ENCODE measurements at places on chromosomes 13 and 19.
A peak's percentile ranks its signal among the peaks of the same experiment; 100 is the strongest.

GRCh38 chr13:108560093-108560492 is 69.3 kb upstream of the MYO16 start:
- no peak for DNase-seq

- DNase-seq: no peak
These were observed 193.1 kb downstream of the ZIC5 start for GRCh38 chr13:99778500-99778899.

DNA sequence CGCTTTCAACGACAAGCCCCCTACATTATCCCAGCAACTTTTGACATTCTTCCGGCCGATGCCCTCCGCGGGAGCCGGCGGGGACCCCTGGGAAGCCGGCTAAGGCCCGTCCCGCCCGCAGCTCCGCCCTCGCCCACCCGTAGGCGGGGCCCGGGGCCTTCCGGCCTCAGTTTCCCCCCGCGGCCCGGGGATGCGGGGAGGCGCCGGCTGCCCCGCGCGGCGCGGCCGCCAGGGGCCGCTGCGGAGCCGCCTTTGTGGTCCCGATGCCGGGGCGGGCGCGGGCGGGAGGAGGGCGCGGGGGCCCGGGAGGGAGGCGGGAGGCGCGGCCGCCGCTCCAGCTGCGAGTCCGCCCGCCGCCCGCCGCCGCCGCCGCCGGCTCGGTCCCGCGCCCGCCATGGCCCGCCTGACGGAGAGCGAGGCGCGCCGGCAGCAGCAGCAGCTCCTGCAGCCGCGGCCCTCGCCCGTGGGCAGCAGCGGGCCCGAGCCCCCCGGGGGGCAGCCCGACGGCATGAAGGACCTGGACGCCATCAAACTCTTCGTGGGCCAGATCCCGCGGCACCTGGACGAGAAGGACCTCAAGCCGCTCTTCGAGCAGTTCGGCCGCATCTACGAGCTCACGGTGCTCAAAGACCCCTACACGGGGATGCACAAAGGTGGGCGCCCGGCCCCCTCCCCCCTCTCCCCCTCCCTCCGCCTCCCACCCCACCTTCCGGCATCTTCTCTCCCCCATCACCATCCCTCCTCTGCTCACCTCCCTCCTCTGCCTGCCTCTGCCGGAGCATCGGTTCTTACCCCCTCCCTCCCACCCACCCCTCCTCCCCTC is at the start of gene CELF5:
Gene CELF5, plus strand, starts transcription at position 316 of the 823 bp plus-strand sequence. Its CDS starts 79 bp downstream, at position 395.
- DNase-seq: peak; percentile 74

DNA sequence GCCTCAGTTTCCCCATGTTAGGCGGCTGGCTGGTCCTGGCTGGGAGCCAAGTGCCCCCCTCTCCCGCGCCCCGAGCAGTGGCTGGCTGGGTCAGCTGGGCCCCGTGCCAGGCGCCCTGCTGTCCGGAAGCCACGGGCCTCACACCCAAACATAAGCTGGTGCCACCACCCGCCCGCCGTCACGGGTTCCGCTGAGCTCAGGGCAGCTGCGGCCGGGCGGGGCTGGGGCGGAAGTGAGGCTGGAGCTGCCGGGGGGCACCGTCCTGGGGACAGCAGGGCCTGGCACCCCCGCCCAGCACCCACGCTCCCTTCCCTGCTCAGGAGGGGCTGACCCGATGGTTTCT is 19.3 kb downstream of the HCN2 start:
- DNase-seq: no peak

- peak; percentile 75 for DNase-seq
These were observed 157.3 kb downstream of the DNAJC3 start for GRCh38 chr13:95834134-95834765.

GRCh38 chr13:31069808-31070534 is 91.7 kb downstream of the HSPH1 start:
- no peak for DNase-seq

GRCh38 chr13:65036999-65037398 is 2193.1 kb downstream of the PCDH9 start:
- DNase-seq: no peak

GRCh38 chr19:522726-523125 is 8.8 kb upstream of the CDC34 start:
- DNase-seq: no peak

- no peak for DNase-seq
These were observed 2.5 kb upstream of the NR2F6 start for GRCh38 chr19:17248011-17248776.

GRCh38 chr13:86591862-86592261 is 792.6 kb upstream of the SLITRK6 start:
- DNase-seq: no peak

DNA sequence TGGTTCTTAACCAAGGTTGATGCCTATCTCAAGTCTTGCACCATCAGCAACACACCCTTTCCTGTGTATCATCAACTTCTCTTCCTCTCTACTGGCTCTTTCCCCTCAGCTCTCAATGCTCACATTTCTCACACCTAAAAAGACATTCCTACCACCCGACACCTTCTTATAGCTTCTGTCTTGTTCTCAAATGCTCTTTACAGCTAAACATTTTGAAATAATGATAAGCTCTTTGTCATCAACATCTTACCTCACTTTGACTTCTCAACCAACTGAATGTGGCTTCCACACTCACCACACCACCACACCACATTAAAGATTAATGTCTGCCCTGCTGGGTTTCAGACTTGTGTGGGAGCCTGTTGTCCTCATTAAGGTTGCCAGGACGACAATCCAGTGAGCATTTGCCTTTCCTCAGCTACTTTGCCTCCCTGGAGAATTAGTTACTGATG is 67.8 kb downstream of the RXFP2 start:
- DNase-seq: peak; percentile 75

GRCh38 chr19:38412961-38413360 is 10.1 kb downstream of the FAM98C start:
- DNase-seq: no peak

DNA sequence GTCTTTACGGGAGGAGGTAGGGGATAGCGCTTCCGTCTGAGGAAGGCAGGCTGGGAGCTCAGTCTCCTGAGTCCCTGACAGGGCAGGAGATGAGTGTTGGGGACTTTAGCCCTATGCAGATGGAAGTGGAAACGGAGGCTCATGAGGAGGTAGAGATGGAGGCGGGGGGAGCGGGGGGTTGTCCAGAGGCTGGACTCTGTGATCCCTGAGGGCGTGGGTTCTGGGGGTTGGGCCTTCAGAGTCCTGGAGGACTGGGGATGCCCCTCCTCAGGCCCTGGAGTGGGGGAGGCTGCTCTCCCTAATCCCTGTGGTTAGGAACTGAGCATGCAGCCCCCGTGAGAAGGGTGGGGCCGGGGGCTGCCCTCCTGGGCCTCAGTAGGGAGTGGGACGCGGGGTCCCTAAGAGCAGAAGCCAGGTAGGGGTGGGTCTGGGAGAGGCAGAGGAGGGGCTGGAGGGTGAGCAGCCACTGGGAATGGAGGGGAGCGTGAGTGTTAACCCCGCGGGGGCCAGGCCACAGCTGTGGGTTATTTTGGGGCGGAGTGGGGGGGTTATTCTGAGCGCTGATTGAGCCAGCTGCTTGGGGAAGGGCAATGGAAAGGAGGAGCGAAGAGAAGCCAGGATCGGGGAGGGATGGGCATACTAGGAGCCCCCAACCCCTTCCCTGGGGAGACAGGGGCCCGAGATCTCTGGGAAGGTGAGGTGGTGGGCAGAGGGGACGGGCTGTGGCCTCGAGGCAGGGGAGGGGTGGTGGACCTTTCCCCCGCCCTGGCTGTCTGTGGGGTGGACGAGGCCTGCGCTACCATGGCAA is 2.8 kb downstream of the GRIN2D start:
- DNase-seq: no peak

- DNase-seq: no peak
These were observed 3.1 kb downstream of the ZNF383 start for GRCh38 chr19:37221136-37221535.

GRCh38 chr19:23507446-23507845 is 112.2 kb upstream of the ZNF91 start:
- no peak for DNase-seq

GRCh38 chr19:6138066-6138465 is 2.6 kb downstream of the ACSBG2 start:
- no peak for DNase-seq

DNA sequence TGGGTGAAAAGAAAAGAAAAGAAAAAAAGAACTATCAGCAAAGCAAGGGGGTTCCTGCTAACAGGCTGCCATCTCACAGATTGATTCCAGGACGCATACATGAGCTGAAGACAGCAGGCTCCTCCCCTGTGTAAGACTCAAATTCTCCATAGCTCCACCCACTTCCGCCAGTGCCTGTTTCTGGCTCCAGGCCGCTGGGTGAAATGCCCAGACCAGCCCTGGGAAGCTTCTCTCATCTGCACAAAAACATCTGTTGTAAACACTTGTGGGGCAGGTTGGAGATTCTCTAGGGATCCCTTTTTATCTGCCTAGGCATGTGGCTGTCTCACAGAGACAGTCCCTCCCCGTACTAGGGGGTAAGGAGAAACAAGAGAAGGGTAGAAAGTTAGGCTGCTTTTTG is 1054.4 kb upstream of the SPRY2 start:
- no peak for DNase-seq

DNA sequence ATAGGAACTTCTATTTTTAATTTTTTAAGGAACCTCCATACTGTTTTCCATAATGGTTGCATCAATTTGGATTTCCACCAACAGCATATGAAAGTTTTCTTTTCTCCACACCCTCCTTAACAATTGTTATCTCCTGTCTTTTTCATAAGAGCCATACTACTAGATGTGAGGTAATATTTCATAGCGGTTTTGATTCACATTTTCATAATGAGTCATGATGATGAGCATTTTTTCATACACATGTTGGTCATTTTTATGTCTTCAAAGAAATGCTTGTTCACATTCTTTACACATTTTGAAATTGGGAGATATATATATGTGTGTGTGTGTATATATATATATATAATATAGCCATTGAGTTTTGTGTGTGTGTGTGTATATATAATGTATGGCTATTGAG is 420.3 kb upstream of the PCDH9 start:
- no peak for DNase-seq

DNA sequence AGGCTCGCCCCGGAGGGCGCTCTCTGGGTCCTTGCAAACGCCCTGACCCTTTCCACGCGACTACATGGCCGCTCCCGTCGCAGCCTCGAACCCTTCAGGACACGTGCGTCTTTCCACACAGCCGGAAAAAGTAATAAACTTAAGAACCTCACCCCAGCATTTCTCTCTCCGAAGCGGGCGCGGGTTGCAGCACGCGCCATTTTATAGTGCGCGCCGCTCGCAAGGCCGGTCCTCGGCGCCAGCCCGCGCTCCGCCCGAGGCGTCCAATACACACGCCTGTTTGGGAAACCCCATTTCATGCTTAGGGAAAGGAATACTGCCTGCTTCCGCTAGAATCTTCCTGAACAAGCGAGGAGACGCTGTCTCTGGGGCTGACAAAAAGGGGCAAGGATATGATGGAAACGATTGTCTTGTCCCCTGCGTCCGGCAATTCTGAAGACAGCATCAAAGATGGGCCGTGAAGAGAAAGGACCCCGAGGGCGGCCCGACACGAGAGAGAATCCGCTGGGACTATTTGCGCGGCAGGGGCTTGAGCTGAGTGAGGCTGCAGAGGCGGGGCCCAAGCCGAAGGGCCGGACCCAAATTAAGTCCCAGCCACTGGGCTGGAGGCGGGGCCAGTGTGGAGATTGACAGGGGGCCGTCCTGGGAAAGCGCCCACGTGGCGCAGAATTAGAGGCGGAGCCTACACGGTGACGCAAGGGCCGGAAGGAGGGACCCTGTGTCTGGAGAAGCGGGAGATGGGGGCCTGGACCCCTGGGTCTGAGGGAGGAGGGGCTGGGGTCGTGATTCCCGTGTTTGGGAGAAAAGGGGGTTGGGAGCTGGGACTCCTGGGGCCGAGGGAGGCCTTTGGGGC is 14.4 kb downstream of the ACP4 start:
- DNase-seq: peak; percentile 99

DNA sequence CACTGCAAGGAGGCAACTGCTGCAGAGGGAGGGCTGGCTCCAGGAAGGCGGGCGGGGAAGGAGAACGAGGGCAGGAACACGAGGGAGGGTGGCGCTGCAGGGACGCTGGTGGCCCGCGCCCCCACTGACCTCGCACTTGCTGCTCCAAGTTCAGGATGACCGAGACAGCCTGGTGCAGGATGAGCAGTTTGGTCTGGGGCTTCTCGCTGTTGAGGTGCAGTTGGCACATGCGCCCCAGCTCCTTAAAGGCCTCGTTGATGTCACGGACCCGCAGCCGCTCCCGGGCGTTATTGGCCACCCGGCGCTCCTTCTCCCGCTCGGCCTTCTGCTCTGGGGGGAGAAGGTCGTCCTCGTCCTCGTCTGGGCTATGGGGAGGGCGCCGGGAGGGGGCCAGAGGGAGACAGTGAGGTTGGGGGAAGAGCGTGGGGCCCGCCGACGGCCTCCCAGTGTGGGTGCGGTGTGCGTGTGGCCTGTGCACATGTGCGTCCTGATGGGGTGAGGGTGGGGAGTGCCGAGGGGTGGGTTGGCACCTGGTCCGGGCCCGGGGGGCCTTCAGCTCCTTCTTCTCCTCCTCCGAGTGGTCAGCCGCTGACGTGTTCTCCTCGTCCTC is 10.0 kb upstream of the UQCR11 start:
- DNase-seq: no peak

GRCh38 chr19:17529239-17530158 is 18.1 kb downstream of the PGLS start:
- DNase-seq: no peak

- DNase-seq: no peak
These were observed 2.6 kb downstream of the POU2F2 start for GRCh38 chr19:42129399-42130253.

DNA sequence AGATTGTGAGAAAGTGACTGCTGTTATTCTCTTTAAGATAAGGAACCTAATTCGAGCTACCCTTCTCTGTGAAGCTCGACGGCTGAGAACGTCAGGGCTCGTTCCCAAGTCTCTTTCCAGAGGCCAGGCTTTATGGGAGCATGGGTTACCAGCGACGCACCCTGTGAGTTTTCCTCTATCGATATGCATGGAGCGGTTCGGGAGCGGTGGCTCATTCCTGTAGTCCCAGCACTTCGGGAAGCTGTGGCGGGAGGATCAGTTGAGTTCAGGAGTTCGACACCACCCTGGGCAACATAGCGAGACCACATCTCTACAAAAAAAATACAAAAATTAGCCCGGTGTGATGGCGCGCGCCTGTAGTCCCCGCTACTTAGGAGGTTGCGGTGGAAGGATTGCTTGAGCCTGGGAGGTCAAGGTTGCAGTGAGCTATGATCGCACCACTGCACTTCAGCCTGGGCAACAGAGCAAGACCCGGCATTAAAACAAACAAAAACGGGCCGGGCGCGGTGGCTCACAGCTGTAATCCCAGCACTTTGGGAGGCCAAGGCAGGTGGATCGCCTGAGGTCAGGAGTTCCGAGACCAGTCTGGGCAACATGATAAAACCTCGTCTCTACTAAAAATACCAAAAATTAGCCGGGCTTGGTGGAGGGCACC is 681 bp upstream of the ZNF606 start:
- DNase-seq: no peak

- DNase-seq: no peak
These were observed 231.4 kb downstream of the UQCRFS1 start for GRCh38 chr19:28981518-28981917.
